T-helper 2 cell (primary cell): ENCODE measurements at places on chromosomes 13 and 19.

- DNase-seq: no peak
These were observed 192.8 kb upstream of the TSC22D1 start for GRCh38 chr13:44768775-44769581.

- no peak for DNase-seq
These were observed 245.6 kb downstream of the DCT start for GRCh38 chr13:94233837-94234236.

DNA sequence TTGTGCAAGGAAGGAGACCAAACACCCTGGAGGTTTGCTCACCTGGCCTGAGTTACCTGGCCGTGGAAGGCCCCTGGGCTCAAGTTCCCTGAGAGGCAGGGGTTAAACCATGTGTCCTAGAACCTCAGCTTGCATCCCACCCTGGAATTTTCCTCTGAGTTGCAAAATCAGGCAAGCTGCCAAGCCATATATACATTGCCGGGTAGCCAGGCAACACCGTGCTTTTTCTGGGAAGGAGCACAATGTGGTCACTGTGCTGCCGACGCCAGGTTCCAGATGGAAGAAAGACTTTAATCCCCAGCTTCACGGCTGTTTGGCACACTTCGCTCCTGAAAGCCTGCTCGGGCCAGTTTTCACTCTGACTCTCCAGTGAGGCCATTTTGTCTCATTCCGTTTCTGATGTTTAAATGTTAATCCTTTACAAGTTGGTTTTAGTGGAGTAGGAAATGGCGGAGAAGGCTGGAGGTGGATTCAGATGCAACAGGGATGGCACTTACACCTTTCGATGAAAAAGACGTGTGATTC is 60.1 kb upstream of the PEG3 start:
- no peak for DNase-seq

DNA sequence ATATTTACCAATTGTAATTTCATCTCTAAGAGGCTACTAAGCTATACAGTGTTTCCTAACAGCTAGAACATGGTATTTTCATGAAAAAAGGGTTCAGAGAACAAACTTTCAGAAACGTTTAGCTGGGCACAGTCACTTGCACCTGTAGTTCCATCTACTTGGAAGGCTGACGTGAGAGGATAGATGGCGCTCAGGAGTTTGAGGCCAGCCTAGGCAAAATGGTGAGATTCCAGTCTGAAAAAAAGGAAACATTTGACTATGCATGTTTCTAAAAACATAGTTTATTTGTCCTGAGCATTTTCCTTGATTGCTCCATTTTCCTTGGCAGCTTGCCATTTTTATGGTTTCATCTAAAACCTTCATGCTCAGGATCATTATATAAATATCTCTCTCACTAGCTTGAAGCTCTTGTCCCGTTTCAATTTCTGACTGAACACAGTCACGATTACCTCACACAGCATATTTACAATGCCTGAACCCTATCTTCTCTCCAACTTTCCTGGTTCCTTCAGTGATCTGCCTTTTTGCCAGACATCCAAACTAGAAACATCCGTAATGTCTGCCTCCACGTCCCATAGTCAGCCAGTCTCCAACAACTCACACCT is 200.8 kb downstream of the RGCC start:
- DNase-seq: no peak

- DNase-seq: no peak
These were observed 21.0 kb downstream of the LMO7 start for GRCh38 chr13:75657111-75657510.
